ENCODE measurements at places on chromosomes 16 and 17.

DNA sequence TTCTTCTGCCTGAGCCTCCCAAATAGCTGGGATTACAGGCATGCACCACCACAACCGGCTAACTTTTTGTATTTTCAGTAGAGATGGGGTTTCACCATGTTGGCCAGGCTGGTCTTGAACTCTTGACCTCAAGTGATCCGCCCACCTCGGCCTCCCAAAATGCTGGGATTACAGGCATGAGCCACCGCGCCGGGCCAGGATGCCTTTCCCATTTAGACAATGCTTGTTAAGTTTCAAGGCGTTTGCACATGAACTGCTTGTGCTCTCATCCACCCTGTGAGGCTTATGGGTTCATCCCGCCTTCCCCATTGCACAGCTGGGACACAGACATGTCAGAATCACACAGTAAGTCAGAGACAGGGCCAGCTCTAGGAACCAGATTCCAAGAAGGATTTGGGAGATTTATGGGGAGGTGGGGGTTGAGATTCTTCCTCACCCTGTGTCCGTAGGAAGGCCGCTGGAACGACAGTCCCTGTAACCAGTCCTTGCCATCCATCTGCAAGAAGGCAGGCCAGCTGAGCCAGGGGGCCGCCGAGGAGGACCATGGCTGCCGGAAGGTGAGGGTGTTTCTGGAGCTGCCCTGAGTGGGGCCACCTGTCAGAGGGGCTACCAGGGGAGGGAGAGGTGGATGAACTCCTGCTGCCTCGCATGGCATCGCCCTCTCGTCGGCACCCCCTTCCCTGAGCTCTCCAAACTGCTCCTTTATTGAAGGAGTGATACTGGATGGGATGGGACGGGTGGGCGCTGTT lies 46.3 kb downstream of the MRC2 start:
- no peak for DNase-seq

GRCh38 chr17:62999736-63000135 lies 33.7 kb downstream of the TANC2 start:
- DNase-seq, result no peak

DNA sequence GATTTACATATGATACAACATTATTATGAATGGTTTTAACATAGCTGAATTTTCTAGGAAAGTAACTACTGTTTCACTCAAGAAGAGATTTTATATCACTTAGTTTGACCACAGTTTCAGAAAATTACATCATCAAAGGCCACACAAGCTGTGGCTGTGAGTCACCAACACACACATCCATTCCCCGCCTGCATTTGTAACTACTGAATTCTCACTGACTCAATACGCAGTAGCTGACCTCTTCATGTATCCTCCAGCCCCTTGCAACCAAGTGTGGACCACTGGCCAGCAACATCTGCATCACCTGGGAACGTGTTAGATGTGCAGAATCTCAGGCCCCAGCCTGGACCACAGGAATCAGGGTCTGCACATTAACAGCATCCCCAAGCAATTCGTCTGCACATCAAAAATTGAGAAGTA lies 197.6 kb downstream of the XYLT1 start:
- DNase-seq, result no peak

DNA sequence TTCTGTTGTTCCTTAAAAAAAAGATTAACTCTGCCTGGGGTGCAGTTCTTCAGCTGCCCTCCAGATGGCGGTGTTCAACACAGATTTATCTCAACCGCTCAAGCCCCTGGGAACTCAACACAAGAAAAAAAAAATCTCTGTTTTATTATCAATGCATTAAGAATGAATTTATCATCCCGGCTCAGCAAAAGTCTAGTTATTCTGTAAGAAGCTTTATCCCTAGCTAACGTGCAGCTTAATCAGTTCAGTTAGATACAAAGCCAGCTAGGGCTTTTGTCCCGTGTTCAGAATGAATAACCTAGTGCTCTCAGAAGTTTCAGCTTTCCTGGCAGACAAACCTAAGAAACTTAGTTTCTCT lies 475.9 kb upstream of the CCL2 start:
- DNase-seq, result peak; percentile 8

GRCh38 chr17:79048826-79049755 lies 25.1 kb downstream of the C1QTNF1 start:
- DNase-seq, result no peak

GRCh38 chr16:49534901-49535610 lies 161.5 kb downstream of the C16orf78 start:
- DNase-seq, result no peak

- DNase-seq, result no peak
Measured at GRCh38 chr17:77817953-77818352, 140.6 kb upstream of the TNRC6C start.

GRCh38 chr16:14454391-14454790 lies 175.7 kb downstream of the PARN start:
- DNase-seq, result no peak

GRCh38 chr17:17096438-17097178 lies 54.4 kb downstream of the MPRIP start:
- DNase-seq, result no peak

DNA sequence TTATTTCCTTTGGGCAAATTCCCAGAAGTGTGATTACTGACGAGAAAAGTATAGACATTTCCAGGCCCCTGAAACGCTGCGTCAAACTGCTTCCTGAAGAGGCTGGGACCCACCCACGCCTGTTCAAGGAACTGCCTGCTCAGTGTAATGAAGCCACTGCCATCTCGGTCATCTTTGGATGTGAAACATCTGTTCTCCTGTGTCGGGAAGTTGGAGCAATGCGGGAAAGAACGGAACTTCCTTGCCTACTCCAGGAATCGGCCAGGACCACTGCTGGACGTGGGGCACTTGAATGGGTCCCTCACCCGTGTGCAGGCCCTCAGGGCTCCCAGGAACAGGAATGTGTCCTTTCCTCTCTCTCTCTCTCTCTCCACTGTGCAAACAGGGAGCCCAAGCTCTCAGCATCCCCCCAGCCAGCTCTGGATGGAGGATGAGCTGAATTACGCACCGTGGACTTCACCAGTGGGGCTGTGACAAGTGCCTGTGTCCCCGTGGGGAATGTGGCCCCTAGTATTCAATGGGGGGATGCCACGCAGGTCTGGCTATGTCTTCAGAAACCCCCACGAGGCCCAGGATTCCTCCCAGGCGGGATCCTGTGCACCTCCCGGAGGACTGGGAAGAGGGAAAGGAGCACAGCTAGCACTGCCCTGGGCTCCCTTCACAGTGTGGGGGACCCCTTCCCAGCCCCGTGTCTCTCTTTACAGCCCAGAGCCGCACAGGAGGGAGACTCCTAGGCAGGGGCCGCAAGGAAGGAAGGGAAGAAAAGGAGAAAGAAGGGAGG lies 18.3 kb upstream of the LITAF start:
- DNase-seq, result no peak

DNA sequence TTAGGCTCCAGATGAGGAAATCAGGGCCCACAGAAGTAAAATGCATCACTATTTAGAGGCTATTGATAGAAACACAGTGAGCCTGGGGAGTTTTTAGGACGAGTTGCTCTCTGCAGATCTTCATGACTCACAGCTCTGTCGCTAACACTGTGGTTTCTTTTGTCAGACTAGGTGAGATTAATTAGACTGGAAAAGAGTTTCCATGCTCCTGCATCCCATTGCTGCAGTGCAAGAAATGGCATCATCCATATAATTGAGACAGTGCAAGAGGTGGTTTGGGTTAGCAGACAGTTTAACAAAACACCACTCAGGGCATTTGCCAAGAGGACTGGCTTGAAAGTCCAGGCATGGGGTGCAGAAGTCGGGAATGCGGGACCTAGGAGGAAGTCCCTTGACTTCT lies 198.8 kb upstream of the CACNG5 start:
- no peak for DNase-seq

- no peak for DNase-seq
Measured at GRCh38 chr17:82444284-82444893, 6.2 kb downstream of the CYBC1 start.

- DNase-seq, result no peak
Measured at GRCh38 chr17:1997927-1998742, 27.0 kb downstream of the RTN4RL1 start.

- no peak for DNase-seq
Measured at GRCh38 chr16:89248196-89248982, 30.9 kb downstream of the ZNF778 start.

DNA sequence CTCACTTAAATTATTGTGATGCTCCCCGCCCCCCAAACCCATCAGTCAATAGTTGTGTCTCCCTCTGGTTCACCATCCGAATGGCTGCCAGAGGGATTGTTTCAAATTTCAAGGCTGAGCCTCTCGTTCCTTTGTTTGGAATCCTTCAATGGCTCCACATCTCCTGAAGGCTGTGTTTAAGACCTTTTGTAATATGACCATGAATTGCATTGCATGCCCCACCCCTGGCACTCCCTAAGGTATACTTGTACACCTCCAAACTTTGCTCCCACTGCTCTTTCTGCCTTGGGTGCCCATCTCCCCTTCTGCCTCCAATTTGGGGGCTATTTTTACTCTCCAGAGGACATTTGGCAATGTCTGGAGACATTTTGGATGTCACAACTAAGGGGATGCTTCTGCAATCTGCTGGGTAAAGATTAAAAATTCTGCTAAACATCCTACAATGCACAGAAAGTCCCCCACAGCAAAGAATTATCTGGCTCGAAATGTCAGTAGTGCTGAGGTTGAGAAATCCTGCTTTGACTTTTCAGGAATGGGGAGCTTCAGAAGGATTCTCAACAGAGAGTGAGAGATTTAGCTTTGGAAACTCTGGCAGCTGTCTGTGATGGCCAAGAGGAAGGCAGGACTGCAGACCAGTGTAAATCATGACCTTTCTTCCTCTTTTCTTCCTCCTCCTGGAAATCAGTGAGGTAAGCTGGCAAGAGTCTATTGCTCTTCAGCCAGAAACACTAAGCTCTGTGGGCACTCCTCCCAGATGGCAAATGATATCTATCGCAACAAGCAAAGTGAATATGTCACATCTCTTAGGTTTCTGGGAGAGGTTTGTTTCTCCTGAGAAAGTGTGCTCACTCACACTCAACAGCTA lies 8.7 kb upstream of the IL4R start:
- no peak for DNase-seq

- DNase-seq, result no peak
Measured at GRCh38 chr17:30351735-30352134, 17.9 kb upstream of the TMIGD1 start.

DNA sequence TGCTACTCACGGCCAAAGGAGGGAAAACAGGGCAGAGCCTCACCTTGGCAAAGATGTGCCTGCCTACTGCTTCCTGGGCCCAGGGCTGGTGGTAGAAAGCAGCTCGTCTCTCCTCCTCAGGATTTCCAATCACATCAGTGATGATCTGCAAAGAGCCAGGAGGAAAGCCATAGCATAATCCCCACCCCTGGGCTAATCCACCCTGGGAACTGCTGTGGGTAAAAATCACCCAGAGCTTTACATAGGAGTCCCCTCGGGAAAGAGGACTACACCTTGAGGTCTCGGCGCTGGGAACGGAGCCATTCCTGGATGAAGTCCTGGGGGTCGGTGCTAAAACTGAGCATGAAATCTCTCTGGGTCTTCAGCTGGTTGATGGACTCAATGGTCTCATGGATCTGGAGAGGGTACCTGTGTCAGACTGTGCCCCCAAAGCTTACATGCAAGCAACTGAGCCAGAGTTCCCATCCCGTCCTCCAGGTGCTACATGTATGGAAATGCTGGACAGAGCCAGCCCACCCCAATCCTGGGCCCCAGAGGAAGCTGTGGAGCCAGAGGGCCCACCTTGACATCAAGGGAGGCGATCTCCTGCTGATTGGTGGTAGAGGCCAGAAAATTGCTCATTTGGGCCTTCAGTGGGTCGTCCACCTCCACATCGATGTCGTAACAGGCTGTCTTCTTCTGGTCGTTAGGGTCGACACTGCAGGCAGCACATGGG lies 5.7 kb upstream of the FTSJ3 start:
- DNase-seq, result no peak

- DNase-seq, result no peak
Measured at GRCh38 chr17:53749178-53749577, 73.5 kb upstream of the KIF2B start.

- DNase-seq, result no peak
Measured at GRCh38 chr17:74241431-74241830, 28.1 kb downstream of the TTYH2 start.

- no peak for DNase-seq
Measured at GRCh38 chr16:29912087-29912486, 11.8 kb downstream of the ASPHD1 start.

DNA sequence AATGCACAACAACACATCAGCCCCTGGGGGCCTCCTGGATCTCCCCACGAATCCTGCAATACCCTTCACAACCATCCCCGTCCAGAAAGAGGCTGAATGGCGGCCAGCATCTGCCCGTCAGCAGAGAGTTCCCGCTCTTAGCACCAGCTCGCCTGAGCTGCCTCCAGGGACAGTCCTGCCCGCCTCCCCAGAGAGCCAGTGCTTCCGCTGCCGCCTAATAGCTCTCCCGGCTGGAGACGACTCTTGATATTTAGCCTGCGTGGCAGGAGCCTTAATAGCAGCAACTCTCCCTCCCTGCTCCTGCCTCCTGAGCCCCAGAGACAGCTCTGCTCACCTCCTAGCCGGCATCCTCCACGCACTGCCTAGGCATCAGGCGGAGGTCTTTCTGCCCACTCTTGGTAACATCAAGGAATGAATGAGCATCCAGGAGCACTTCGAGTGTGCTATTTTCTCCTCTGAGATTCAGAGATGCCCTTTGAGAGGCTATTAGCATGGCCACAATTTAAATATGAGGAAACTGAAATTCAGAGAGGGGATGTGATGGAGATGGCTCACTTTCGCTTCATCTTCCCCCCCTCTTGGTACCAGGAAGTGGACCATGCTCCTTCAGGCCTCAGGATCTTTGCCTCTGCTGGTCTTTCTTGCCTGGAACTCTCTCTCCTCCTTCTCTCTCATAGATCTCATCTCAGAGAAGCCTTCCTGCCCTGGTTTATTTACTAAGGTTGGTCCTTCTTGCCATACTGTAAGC lies 67.9 kb downstream of the RAI1 start:
- no peak for DNase-seq

DNA sequence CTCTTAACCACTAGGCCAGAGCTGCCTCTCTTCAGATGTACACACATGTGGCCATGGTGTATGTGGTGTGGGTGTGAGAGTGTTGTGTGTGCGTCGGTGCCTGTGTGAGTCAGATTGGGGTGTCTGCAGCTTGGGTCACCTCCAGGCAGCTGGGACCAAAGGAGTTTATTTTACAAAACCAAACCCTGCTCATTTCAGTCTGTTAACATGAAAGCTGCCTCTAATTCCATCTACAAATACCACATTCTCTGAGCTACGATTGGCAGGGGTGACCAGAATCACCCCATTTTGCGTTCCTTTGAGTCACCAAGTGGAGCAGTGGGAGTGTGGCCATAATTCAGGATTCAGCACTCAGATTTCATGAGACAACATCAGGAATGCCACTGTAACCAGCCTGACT lies 105.3 kb downstream of the IRX5 start:
- DNase-seq, result no peak

DNA sequence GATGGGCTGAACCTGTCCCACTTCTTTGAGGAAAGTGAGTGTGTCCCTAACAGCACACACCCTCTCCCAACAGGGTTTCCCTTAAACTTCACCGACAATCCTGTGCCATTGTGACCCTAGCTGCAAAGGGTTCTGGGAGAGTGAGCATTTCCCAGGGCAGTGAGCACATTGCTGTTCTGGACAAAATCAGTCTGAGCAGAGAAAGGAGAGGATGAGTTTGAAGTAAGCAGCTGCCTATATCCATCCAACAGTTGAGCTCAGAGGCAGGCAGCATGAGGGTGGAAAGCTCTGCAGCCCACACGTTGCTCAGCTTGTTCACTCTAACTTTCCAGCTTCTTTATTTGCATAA lies 296.5 kb upstream of the MAF start:
- DNase-seq, result no peak
